Activated CD8-positive, alpha-beta memory T cell treated with anti-CD3 and anti-CD28 coated beads for 1 hour (primary cell): ENCODE measurements at places on chromosomes 4 and X.

DNA sequence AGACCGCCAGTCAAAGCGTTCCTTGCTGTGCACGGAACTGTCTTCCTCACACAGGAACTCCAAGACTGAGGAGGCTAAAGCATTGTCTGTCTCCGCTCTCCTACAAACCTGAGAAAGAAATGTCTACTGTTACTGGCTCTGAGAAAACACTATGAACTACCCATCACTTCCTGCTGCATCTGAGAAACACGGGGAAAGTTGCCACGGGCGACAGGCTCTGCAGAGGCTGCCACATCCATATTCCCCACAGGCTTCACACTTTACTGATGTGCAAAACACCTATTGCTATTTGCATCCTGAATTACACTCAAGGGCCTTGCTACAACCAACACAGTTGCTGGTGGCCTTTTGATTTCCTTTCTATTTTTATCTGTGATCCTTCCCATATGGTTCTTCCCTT lies 59.0 kb downstream of the AFAP1 start:
- DNase-seq, result no peak

DNA sequence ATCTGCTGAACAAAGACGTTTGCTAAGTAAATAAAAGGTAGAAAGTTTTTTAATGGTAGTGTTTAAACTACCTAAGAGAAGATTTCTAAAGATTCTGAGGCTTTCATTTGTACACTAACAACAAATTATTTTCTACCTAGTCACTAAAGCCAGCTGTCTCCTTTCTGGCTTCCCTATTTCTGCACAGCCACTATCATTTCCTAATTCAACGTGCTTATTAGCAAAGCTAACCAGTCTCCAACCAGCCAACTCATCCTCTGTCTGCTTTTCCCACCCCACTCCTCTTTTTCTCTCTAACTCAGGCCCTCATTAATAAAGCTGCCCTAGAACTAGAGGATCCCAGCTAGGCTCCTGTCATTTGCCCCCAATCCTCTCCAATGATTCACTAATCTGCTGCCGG lies 118.2 kb downstream of the ZNF827 start:
- DNase-seq, result no peak

DNA sequence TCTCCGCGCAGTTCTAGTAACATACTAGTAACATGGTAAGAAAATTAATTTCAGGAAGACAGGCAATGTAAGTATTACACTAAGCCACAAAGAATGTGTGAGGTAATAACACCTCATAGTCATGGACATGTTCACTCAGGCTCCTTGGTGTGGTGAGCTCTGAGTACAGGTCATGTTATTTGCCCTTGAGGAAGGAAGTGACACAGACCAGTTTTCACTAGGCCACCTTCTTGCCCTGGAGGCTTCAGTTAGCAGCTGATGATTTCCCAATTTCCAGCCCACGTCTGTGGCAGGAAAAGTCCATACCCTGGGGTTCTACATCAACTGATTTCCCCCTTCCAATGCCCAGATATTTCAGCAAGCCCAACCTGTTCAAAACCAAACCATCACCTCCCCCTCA lies 6.7 kb downstream of the APOO start:
- DNase-seq, result no peak

- no peak for DNase-seq
These were observed 234.5 kb downstream of the FBXW7 start for GRCh38 chr4:152301381-152301780.

GRCh38 chr4:48112017-48112667 lies 21.9 kb downstream of the TXK start:
- no peak for DNase-seq

DNA sequence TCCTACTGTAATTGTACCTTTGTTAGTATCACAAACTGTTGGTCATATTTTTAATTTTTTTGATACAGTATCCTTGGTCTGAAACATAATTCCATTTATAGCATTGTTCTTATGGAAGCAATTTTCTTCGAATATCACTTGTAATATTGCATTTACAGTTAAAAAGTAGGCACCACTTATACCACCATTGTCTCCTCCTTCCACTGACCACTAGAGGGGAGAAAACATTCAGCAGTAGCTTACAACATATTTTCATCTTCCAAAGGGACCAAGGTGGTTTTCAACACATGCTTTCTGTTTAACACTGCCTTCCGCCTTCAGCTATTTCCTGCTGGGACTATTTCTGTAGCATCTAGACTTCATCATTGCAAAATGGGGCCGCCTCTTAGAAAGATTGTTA lies 146.2 kb downstream of the COL4A6 start:
- no peak for DNase-seq

- no peak for DNase-seq
These were observed at the start of gene KLHL15 for GRCh38 chrX:24027086-24027485. Gene KLHL15, minus strand, starts transcription at chrX:24027186. Its CDS starts 20,493 bp downstream, at chrX:24006693.

GRCh38 chrX:128619490-128619889 lies 567.3 kb upstream of the ACTRT1 start:
- no peak for DNase-seq

DNA sequence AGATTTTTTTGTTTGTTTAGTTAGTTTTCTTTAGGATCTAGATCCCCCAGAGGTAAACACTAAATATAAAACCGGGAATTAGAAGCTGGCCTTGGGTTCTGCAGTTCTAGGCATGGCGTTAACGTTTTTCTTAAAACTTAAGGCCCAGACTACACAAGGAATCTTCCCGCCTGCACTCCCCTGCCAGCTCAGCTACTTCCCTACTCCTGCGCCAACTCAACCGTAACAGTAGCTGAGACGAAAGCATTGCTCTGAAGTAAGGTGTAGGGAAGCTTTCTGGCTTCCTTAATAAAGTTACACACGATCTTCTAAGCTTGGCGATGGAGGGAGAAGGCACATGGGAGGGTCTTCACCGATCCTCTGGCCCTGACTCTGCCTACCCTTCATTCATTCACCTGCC lies 37.1 kb downstream of the CPE start:
- no peak for DNase-seq

DNA sequence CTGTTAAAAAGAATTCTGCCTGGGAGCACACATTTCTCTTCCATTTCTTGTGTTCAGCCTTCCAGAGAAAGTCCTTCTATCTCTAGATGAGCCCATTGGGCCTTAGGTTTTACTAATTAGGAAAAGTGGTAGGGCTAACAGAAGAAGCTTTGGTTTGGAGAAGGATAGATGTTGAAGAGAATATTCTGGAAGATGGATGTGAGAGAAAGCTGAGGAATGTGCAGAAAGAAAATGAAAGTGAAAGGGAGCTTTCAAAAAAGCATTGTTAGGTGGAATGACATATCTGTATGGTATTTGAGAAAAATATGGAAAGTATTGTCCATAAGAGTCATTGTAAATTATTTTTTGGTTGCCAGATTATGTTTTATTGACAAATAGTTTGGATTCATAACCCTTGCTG lies 474.8 kb upstream of the SLIT2 start:
- DNase-seq, result no peak

DNA sequence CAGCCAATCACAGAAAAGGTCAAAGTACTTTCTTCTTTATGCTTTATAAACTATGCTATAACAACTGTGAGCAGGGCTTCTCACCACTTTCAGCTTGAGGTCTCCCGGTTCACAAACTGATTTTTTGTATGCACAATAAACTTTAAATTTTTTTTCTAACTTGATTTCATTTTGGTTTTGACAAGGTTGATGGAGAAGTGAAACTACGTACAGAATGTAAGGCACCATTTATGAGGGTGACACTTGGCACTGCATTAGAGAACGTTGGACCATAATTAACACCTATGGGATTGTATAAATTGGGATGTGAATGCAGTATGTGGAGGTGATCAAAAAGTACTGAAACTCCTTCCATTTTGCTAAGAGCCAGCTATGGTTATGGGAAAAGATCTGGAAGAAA lies 857.9 kb upstream of the HTR2C start:
- no peak for DNase-seq

GRCh38 chr4:3322059-3322550 lies 29.3 kb downstream of the RGS12 start:
- no peak for DNase-seq

DNA sequence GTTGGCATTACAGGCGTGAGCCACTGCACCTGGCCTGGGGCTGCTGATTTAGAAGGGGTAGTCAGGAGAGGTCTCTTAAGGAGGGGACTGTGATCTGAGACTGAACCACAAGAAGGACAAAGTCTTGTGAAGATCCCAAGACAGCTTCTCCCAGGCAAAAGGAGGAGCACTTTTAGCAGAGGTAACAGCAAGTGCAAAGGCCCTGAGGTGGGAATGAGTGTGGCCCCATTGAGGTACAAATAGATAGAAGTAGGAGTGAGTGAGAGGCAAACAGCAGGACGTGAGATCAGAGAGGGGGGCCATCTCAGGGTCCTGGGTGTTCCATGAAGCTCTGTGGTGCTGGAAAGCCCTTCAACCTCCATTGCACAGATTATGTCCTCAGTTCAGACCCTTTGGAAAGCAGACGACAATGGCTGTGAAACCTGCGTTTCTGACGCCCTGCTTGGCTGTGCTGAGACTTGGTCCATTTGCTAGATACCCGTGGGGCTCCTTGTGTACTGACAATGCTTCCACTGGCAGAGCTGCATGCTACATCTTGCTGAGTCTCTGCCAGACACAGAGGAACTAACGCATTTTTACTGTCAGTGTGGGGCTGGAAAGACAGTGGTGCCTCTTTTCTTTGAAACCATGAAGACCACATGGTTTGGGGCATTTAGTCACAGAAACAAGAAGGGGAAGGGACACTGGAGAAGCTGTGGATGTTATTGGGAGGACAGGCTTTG lies 1.3 kb upstream of the CCKAR start:
- no peak for DNase-seq

GRCh38 chr4:98838977-98839618 lies 89.8 kb downstream of the EIF4E start:
- no peak for DNase-seq

- DNase-seq, result no peak
These were observed 69.4 kb upstream of the KIT start for GRCh38 chr4:54588404-54588803.

DNA sequence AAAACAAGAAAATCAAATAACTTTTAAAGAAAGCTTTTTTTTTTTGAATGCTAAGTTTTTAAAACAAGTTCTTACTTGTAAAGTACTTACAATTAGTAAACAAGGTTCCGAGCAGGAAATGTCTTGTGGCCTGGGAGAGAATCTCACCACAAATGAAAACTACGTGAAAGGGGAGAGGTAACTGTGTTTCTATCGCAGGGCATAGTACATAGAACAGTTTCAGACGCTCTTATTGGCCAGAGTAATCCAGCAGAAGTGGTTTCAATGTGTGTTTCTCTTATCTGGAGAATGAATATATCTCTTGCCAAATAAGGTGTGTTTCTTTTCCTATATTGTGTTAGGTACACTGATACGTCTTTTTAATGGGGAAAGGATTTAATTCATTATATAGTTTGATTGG lies at the start of gene PLAC8:
PLAC8 (minus strand) TSS at position 154 of the 400 bp plus-strand sequence. CDS start 6,808 bp downstream, outside the sequence.
- no peak for DNase-seq

- DNase-seq, result no peak
These were observed 17.0 kb downstream of the NELFA start for GRCh38 chr4:1991596-1992434.

DNA sequence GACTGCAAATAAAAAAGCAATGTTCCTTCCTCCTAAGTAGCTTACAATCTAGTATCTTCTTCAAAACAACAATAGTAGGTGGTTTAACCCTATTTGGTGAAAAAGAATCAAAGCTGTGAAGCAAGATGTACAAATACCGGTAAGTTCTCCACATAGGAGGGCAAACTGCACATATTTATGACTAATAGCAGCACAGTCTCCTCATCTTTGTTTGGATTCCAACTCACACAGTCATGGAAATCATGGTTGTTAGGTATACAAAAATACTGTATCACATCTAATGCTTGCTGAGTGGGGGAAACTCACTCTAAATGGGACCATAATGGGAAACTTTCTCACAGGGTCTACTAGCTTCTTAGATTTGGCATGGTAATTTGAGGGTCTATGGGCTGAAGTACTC lies 597.2 kb downstream of the INPP4B start:
- no peak for DNase-seq

DNA sequence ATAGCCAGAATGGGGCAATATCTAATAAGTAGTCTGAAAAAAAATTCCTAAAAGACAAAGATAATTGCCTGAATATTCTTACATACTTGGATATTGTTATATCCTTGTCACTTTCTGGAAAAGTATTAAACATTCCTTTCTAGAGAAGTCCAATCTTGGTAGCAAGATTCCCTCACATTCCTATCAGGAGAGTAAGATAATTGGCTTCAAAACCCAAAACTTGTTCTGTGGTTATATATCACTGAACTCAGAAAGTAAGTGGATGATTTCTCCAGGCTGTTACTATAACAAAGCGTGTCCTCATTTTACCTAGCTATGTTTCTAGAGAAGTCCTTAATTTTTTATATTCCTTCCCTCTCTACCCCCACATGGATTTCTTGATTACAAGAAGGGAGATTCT lies 46.0 kb upstream of the TEX13A start:
- no peak for DNase-seq

DNA sequence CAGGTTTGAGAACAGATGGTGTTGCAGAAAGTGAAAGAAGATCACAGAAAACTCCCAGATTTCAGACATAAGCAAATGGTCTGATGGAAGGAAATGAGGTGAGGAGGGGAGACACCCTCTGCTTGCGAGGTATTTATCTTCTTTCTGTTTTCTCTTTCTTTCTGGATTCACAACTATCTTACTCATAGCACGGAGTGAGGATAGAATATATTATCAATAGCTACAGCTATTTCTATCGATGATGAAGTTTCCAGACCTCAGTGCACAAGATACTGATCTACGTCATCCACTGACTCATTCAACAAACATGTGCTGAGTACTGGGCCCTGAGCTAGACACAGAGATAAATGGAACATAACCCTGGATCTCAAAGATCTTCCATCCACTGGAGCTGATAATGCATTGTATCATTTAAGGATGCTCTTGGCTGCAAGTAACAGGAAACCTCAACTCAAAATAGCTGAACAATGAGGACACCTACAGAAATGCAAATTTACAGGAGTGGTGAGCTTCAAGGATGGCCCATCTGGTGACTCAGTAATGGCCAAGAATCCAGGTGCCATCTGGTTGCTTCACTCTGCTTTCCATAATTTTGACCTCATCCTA lies 21.2 kb downstream of the SLC2A9 start:
- DNase-seq, result no peak

- no peak for DNase-seq
These were observed 851 bp downstream of the SFRP2 start for GRCh38 chr4:153788051-153788412.

GRCh38 chr4:109041463-109042360 lies 260.7 kb downstream of the COL25A1 start:
- no peak for DNase-seq

- no peak for DNase-seq
These were observed 4.6 kb upstream of the MAD2L1 start for GRCh38 chr4:120071192-120071795.

DNA sequence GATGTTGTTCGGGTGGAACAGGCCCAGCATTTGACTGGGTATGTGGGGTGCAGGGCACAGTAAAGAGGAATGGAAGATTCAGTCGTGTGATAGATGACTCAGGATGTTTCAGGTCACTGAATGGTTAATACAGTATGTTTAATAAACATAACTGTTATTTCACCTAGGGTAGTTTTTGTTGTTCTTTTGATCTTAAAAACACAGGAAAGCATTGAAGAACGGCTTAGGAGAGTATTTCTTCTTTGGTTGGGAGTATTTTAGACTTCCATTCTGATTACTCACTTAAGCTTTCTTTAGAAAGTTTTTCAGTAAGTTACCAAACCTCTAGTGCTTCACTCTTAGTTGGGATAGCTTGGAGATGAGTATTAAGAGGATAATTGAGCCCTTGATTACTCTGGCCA lies 62.3 kb downstream of the STAG2 start:
- no peak for DNase-seq

GRCh38 chr4:109436504-109436903 lies 2.9 kb downstream of the SEC24B start:
- no peak for DNase-seq

- no peak for DNase-seq
These were observed 289.5 kb upstream of the BOD1L1 start for GRCh38 chr4:13917015-13917414.
